Inflammatory macrophage treated with lipopolysaccharide for 1 hour (primary cell): ENCODE measurements at places on chromosomes 16 and 17.
A peak's percentile ranks its signal among the peaks of the same experiment; 100 is the strongest.

DNA sequence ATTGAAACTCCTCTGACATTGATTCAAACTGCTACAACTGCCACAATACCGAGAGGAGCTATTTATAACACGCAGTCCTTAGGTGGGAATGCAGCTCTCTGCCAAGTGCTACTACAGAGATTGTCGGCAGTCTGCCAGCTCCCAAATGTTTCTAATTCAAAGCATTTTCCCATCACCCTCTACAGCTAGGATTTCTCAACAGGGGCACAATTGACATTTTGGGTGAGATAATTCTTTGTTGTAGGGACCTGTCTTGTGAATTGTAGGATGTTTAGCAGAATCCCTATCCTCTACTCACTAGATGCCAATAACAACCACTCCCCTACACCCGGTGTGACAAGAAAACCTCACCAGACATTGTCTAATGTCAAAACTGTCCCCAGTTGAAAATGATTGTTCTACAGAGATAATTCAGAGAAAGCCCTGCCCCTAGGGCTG is 7.8 kb upstream of the N4BP1 start:
- no peak for DNase-seq

GRCh38 chr17:54780238-54780637 is 120.4 kb upstream of the TOM1L1 start:
- no peak for DNase-seq

- no peak for DNase-seq
Observed at GRCh38 chr17:349666-350065, 2.9 kb downstream of the RPH3AL start.

- no peak for DNase-seq
Observed at GRCh38 chr17:41199421-41200078, 9.9 kb downstream of the KRTAP9-1 start.

GRCh38 chr17:79532107-79532790 is 78.6 kb downstream of the RBFOX3 start:
- no peak for DNase-seq

GRCh38 chr17:70562137-70562536 is 392.8 kb downstream of the KCNJ2 start:
- no peak for DNase-seq

DNA sequence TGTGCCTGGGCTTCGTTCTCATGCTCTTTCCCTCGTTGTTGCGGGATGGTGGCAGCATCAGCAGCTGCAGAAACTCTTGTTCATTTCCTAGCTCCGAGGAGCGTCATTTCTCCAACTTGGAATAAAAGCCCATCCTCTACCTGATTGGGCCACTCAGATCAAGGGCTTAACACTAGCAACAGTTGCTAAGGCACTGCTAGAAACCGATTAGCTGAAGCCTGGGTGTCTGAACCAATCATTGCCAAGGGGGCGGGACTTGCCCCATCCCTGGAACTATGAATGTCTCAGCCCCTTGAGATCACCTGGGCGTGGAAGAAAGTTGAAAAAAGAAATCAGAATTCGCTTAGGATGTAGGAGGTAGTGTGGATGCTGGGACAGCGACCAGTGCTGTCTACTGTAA is 145.3 kb downstream of the FOXL1 start:
- DNase-seq, result no peak

DNA sequence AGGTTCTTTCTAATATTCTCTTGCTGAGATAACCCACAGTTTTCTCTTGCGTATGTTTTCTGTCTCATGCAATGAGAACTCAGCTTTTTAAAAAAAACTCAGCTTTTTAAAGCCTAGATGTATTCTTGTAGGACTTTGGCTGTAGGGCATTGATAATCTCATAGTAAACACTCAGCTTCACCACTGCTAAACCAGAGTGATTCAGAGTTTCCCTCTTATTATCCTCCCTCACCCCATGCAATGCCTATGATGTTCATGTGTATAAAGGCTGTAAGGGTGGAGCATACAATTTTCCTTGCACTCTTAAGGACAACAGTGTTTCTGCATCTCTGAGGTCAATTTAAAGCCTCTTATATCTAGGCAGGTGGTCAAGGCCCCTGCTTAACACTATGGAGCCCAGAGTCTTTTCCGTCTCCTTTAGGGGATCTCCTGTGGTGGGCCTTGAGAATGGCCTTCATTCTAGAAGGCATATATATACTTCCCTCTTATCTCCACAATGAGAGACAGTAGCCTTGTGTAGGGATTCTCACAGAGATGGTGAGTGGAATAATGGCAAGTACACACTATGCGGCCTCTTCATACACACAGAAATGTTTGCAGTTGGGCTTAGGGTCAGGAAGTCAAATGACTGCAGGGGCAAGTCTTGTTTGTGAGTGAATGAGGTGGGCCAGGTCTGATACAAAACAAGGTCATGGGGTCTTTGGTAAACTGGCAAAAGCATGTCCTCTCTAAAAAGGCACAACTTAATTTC is 279.6 kb downstream of the HS3ST3A1 start:
- no peak for DNase-seq

DNA sequence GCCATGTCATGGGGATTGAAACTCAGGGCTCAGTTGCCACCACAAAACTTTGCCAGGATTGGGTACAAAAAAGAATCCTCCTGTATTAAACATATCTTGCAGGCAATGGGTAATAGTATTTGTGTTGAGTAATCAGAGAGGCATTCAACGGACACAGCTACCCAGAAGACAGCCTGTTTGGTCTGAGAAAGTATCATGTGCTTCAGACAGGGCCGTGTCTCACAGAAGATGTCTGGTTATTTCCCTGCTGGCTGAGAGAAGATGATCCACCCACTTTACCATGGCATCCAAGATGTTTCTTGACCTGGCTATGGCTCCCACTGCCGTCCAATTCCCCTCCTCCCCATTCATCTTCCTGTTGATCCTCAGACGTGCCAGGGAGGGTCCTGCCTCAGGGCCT is 304.3 kb upstream of the XYLT1 start:
- DNase-seq, result no peak

- DNase-seq, result no peak
Observed at GRCh38 chr16:63882576-63882975, 1239.3 kb downstream of the CDH11 start.

DNA sequence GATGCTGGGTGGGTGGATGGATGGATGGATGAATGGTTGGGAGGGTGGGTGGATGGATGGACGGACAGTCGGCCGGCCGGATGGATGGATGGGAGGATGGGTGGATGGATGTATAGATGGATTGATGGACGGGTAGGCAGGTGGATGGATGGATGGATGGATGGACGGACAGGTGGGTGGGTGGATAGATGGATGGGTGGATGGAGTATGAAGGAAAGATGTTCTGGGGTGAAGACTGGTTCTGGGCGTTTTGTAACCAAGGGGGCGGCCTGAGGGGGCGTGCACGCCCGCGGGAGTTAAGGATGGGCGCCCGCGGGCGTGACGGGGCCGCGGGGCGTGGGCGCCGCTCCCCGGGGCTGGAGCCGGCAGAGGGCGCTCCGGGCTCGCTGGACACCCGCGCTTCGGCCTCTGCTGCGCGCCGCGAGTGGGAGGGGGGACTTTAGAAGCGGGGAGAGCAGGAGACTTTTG is at the start of gene NECAB2:
Gene NECAB2 (plus strand): TSS at position 407 of the 468 bp plus-strand sequence. CDS start 405 bp downstream, outside the sequence.
- peak; percentile 62 for DNase-seq

DNA sequence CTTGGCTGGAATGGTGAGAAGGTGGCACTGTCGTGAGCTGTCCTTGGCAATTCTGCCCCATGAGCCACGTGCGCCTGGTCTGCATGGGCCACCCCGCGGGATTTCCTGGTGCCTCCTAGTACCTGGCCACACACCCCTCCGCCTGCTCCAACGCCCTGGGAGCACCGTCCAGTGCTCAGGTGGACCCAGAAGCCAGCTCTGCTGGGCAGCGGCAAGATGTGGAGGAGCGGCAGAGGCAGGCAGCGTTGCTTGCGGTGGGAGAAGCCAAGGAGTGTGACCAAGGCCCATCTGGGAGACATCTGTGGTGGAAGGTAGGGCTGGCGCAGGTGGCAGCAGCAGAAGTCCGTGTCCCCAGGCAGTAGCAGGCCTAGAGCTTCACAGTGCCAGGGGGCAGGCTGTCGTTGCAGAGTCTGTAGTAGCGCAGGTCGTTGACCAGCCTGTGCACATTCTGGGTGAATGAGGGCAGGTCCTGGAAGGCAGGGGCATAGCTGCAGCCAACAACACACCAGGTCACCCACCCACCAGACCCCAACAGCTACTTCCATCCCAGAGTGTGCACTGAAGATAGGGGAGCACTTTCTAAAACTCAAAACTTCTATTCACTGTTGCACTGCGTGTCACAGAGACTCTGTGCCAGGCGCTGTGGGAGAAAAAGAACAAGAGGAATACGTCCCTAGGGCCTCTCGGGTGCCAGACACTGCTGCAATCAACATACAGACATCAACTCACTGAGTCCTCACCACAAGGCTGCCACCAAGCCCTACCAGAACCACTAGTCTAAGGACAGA is 34.9 kb upstream of the GSG1L start:
- DNase-seq, result no peak

DNA sequence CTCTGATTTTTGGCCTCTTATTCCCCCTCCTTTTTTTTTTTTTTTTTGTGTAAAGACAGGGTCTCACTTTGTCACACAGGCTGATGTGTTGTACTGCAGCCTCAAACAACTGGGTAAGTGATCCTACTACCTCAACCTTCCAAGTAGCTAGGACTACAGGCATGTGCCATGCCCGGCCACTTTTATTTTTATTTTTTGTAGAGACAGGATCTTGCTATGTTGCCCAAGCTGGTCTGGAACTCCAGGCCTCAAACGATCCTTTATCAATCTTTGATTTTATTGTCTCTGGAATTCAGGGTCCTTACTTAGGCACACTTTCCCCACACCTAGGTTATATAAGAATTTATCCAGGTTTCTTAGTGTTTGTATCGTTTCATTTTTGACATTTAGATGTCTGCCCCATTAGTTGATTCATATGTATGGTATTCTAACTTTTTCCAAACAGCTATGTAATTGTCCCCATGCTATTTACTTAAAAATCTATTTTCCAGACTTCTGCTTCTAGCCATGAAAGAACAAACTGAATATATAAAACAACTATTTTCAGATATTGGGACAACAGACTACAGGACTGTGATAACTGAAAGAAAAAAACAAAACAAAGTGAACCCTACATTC is 13.9 kb downstream of the CMC2 start:
- DNase-seq, result no peak

DNA sequence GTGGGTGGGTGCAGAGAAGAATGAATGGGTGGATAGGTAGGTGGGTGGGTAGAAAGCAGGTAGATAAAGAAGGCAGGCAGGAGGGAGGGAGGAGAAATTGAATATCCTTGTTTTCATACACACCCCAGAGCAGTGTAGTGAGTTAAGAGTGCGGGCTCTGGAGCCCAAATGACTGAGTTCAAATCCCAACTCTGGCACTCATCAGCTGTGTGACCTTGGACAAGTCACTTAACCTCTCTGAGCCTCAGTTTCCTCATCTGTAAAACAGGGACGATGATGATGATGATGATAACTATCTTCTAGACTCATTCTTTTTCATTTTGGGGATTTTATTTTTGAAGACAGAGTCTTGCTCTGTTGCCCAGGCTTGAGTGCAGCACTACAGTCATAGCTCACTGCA is 2.0 kb upstream of the IL21R start:
- DNase-seq, result no peak

GRCh38 chr17:57871863-57872262 is 22.0 kb upstream of the MRPS23 start:
- no peak for DNase-seq

GRCh38 chr17:79699386-79700036 is 31.2 kb upstream of the ENPP7 start:
- no peak for DNase-seq

- DNase-seq, result peak; percentile 81
Observed at GRCh38 chr17:79393358-79394052, 217.3 kb downstream of the RBFOX3 start.

DNA sequence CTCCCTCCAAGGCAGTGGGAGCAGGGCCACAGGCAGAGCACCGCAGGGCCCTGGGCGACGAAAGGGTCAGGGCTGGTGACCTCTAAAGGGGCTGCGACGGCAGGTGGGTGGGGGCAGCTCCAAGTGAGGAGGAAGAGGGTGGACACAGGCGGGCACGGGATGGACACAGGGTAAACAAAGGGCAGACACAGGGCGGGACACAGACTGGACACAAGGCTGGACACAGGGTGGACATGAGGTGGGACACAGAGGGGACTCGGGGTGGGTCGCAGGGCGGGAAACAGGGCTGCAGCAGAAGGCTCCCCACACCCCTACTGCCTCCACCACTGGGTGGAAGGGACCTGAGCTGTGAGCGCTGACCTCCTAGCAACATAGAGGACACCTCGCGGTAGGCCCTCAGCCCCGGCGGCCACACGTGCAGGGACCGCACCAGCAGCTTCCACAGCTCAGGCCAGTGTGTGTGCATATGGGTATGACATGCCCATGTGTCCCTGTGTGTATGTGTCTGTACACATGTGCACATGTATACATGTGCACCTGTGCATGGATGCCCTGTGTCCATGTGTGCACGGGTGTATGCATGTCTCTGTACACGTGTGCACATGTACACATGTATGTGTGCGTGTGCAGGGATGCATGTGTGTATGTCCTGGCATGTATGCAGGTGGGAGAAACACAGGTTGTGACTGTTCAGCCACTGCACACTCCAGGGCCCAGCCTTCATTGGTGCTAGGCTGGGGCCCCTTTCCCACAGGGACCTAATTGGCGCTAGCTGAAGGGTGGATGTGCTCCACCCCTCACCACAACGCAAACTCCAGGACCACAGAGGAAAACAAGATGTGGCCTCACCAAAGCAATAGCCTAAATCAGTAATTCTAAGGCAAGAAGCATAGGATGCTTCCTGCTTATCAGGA is 7.6 kb downstream of the LMF1 start:
- DNase-seq, result no peak

DNA sequence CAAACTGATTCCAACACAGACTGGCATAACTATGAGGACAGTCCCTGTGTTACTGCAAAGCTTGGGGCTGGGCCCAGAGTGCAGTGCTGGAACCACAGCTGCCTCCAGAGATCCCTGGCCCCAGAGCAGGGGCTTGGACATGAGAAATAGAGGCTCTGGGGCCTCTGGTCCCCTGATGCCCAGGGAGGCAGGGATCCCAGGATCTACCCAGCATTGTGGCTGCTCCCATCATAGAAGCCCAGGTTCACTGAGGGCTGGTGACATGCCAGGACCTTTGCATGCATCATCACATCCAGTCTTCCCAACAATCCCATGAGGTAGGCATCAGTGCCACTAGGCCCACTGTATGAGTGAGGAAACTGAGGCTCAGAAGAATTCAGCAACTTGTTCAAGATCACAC is 95.8 kb downstream of the TMEM132E start:
- no peak for DNase-seq
